ENCODE measurements at places on chromosomes 7 and 10. TPM values are rescaled to one million over a fixed set of nuclear protein-coding genes. Genes with fewer than 3 reads are reported as not detected.

GRCh38 chr7:136174477-136175125 lies 197.4 kb upstream of the MTPN start:
- no peak for DNase-seq

GRCh38 chr7:106285855-106286492 lies 1.2 kb upstream of the NAMPT start:
- no peak for DNase-seq

Gene CDCA7L
- polyA plus RNA-seq, result 6.5 TPM

Gene ZNF365
- polyA plus RNA-seq, result 2.7 TPM

Measured in CD8-positive, alpha-beta memory T cell (primary cell).